ENCODE measurements at places on chromosomes 4 and X.
A peak's percentile ranks its signal among the peaks of the same experiment; 100 is the strongest.

DNA sequence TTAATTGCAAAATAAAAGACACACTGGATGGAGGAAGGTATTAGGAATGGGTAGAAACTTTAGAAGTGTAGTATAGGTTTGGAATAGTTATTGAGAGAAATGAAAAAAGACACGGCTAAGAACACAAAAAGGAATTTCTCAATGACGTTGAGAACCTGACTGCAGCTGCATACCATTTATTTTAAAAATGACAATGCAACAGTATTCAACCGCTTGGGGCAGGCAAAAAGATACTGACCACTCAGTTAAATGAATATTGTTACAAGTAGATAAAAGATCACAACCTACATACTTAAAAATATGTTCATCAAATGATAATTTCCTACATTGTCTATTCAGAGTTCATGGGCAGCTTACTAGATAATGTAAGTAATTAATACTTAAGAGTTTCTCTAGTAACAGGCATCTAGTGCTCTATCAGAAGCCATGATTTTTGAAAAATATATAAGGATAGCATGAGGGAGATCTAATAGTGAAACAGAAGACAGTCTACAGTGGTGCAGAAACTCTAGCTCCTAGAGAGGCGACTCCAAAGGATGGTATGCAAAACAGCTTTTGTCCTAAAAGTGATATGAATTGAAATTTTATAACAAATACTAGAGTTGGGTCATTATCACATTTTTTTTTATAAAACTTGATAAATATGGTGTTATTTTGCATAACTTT is 216.2 kb upstream of the VEGFC start:
- no peak for DNase-seq

- no peak for DNase-seq
Observed at GRCh38 chrX:116317409-116317808, 119.0 kb upstream of the SLC6A14 start.

GRCh38 chr4:184424993-184425758 is 49.2 kb downstream of the IRF2 start:
- DNase-seq, result no peak

GRCh38 chrX:2627272-2627867 is 63.7 kb upstream of the CD99 start:
- DNase-seq, result peak; percentile 28

GRCh38 chr4:124904723-124905388 is 192.3 kb upstream of the ANKRD50 start:
- no peak for DNase-seq

DNA sequence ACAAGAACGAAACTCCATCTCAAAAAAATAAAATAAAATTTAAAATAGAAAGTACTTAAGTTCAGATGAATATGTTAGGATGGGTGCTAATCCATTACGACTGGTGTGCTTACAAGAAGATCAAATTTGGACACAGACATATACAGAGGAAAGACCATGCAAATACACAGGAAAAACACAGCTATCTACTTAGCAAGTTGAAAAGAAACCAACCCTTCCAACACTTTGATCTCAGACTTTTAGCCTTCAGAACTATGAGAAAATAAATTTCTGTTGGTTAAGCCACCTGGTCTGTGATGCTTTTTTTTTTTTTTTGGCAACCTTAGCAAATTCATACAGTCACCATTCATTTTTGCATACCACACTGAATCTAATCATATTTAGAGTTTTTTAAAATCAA is 116.5 kb downstream of the CENPC start:
- no peak for DNase-seq

GRCh38 chr4:105276361-105277104 is 129.9 kb downstream of the TET2 start:
- no peak for DNase-seq

Data from right kidney (tissue), 9 donors.